NCI-H1105 treated with DMSO at 0.1 percent for 48 hours (cell line): ENCODE measurements at places on chromosomes 5 and 9.

DNA sequence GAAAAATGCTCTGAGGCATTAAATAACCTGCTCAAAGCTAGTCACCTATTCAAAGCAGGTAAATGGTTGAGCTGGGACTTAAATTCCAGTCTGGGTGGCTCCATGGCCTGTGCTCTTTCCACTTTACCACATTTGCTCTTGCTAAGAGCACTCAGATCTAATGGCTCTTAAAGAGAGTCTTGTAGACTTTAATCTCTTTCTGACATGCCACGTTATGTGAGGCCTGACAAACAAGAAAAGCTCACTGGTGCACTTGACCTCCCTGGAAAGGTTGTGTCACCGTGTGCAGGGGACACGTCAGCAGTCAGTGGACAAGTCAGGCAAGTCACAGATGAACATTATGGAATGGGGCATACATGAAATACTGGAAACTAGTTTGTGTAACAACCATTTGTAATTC lies 129.9 kb upstream of the RPS23 start:
- DNase-seq = no peak

- no peak for DNase-seq
Observed at GRCh38 chr5:53997736-53998627, 312.4 kb downstream of the ARL15 start.

- DNase-seq = no peak
Observed at GRCh38 chr9:114007991-114008666, 70.0 kb downstream of the AMBP start.

GRCh38 chr9:132144708-132145365 lies 17.0 kb upstream of the NTNG2 start:
- no peak for DNase-seq

- DNase-seq = no peak
Observed at GRCh38 chr9:109715344-109715743, 64.7 kb upstream of the PALM2AKAP2 start.

- no peak for DNase-seq
Observed at GRCh38 chr5:169003721-169004541, 297.0 kb downstream of the SLIT3 start.

- DNase-seq = no peak
Observed at GRCh38 chr9:130129432-130130061, 42.7 kb upstream of the NCS1 start.

DNA sequence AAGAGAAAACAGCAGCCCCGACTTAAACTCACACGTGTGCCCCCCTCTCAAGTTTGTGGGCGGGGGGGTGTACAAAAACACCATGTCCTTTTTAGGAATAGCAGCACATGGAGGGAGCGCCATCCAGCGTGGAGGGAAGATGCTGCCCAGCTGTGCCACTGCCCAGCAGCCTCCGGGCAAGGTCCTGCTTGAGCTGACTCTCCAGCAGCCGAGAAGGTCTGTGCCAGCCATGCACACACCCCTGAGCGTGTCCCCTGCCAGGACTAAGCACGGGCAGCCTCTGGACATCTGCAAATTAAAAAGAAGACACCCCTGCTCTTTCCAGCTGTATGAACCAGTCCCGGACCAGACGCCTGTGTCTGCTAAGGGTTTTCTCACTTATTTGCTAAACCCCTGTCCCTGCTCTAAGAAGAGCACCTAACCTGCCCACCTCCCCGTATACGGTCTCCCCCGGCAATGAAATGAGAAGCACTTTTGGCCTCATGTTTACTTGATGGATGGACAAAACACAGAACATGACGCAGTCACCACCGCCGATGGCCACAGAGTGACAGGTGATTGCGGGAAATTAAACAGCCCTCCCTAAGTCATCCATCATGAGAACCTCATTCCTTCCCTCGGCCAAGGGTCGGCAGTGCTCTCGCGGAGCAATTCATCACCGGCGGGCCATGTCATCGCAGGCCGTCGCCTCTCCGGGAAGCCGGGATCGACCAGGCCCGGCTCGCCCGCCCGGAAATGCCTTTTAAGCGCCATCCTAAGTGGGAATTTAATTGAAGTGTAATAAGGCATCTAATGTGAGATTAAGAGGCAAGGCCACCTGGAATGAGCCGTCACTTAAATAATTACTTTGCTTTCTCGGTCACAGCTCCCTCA lies 96.9 kb downstream of the OLFM1 start:
- DNase-seq = no peak

GRCh38 chr5:88660264-88660946 lies 222.6 kb downstream of the MEF2C start:
- peak; percentile 49 for DNase-seq

GRCh38 chr5:92064993-92065392 lies 681.9 kb upstream of the ARRDC3 start:
- DNase-seq = no peak

- no peak for DNase-seq
Observed at GRCh38 chr9:3863686-3864085, 337.9 kb upstream of the RFX3 start.

DNA sequence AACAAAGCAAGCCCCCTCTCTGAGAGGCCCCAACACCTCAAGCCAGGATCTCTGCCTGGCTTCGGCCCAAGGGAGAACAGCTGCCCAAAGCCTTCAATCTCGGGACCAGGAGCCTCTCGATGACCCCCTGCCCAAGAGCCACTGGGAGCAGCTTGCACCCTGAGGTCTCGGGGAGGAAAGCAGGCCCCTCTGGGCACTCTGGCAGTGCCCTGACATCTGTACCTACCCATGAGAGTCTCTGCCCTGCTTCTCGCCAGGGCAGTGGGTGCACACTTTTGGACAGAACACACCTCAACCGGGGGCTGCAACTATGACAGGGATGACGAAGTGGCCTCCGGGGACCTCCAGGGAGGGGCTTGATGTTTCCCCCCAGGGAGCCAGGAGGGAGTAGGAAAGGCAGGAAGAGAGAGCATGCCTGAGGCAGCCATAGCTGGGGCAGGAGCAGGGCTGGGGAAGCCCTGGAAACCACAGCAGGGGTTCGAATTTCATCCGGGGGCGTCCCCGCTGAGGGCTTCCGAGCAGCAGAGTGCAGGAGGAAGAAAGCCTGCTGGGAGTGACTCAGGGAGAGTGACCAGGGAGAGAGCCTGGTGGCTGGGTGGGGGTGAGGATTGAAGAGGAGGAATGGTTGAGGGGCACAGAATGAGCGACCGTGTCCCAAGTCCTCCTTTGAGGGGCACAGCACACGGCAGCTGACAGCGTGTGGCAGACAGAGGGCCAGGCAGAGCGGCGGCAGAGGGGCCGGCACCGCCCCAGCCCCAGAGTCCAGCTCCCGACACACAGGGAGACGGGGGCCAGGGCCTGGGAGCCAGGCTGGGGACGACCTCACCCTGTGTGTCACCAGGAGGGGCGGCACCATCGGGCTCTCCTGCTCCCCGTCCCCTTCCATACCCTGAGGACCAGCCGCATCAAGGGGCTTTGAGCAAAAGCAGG lies 1.8 kb downstream of the LPCAT1 start:
- no peak for DNase-seq

DNA sequence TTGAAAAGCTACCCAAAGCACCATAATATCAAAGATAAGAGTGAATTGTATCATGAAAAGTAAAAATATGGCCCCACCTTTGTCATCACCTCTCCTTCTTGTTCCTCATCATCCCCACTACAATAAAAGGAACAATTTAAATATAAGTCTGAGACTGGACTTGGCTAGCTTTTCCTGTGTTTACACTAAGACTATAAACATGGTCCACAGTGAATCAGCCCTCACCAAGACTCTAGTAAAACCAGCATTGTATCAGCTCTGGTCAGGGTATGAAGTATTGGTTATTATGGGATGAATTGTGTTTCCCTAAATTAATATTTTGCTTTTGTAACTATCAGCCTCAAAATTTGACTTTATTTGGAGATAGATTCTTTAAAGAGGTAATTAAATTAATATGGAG lies 105.4 kb downstream of the SLC25A46 start:
- no peak for DNase-seq

DNA sequence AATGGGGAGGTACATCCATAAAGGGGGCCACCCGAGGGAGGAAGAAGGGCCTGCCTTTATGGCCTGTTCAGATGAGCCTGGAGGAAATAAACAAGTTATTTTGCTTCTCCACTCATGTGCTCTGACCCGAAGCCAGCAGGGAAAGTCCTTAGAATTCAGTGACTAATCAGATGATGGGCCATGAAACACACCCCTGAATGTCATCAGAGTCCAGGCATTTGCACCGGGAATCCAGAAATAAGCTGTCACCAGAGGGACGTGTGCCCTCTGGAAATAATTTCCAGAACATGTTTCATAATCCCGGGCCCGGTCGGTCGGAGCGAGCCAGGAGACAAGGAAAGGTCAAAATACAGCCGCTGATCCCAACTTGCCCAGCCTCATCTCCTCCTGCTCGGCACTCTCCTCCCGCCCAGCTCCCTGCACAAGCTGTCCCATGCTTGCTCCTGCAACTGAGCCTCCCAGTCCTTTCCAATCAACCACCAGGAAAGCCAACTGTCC lies 73.6 kb upstream of the ZNF622 start:
- DNase-seq = no peak

DNA sequence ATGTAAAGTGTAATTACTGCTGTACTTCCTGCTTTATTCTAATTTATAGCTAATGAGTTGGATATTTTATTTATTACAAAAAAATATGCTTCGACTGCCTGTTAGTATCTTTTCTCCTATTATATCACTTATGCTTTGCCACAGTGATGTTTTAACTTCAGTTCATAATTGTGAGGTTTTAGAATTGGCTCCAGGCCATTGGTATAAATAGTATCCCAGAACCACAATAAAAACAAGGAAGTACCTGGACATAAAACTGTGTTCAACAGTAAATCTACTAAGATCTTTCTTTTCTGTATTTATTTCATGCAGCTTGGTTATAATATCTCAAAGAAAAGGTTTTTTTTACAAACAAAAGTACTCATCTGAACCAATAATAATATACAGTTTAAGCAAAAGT lies 354.3 kb upstream of the CDH9 start:
- no peak for DNase-seq

DNA sequence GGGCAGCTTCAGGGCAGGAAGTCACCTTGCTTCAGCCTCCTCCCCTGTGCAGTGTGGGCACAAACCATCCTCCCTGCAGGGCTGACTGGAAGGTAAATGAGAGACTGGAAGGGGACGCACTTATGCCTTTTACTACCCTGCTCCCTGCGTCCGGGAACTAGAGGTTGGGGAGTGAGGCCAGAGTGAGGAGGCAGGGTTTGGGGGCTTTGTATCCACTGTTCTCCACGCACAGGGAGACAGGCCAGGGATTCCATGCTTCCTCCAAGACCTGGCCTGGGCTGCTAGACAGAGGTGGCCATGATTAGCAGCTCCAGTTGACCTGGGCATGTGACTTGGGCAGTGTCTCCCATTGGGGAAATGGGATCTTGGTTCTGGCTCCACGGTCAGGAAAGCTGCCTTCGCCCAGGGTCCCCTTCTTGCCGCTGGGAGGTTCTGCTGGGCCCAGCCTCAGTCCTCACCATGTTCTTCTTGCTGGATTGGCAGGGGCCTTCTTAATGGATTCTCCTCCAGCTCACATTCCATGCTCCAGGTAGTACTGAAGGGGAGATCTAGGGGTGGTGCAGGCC lies 37.0 kb upstream of the PSD2 start:
- DNase-seq = no peak

- no peak for DNase-seq
Observed at GRCh38 chr5:98510143-98510985, 263.1 kb upstream of the RGMB start.

DNA sequence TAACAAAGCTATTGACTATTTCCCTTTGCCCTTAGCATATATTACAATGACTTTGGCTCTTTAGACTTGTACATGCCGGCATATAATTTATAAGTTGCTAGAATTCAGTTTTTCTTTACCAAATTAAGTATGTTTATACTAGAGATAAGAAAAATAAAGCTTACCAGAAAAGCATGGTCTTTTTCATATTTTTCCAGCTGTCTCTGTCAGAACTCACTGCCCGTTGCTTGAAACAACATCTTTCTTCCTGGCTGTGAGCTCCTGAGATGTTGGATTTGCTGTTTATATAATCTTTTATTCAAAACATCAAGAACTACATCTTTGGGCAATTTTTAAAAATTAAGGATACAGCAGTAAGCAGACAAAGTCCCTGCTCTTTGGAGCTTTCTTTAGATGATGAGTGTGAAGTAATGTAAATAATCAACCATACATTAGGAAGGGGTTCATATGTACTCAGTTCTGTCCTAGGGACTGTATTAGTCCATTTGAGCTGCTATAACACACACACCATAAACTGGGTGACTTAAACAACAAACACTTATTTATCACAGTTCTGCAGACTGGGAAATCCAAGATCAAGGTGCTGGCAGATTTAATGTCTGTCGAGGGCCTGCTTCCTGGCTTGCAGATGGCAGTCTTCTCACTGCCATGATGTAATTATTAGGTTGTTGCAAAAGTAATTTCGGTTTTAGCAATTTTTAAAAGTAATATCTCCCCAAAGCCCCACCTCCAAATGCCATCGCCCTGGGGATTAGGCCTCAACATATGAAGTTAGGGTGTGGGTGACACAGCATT lies 45.4 kb upstream of the RANBP3L start:
- no peak for DNase-seq

DNA sequence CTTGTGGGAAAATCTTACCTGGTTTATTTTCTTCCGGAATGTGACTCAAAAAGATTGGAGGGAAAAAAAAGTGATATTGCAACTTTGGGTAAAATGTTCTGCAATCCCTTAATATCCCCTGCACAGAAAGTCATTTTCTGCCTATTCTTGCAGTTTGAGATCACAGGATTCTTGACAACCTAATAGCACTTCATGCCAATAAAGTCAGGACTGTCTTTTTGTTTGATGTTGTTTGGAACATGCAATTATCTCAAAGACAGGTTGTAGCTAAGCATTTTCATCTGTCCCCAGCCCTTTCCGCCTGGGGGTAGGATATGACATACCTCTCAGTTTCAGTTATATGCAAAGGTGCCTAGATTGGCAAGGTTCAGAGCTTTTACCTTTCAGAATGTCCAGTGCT lies 63.9 kb downstream of the ALDH1A1 start:
- DNase-seq = no peak
